ENCODE measurements at places on chromosomes 4 and X. TPM values are rescaled to one million over a fixed set of nuclear protein-coding genes. Genes with fewer than 3 reads are reported as not detected.

Gene HSFX3
- not detected for total RNA-seq

Gene CPEB2
- 19.5 TPM for total RNA-seq

Gene CORIN
- total RNA-seq: 4.8 TPM

Gene TMPRSS11A
- not detected for total RNA-seq

Gene NHS
- 3.5 TPM for total RNA-seq

Gene AMOT
- 4.4 TPM for total RNA-seq

Measured in uterus (tissue), 4 donors.